ENCODE measurements at places on chromosomes 1 and 21. TPM values are rescaled to one million over a fixed set of nuclear protein-coding genes. Genes with fewer than 3 reads are reported as not detected.

GRCh38 chr1:93722081-93723031 lies 40.7 kb upstream of the BCAR3 start:
- DNase-seq = no peak

GRCh38 chr1:28871631-28872401 lies 42.6 kb upstream of the EPB41 start:
- no peak for DNase-seq

DNA sequence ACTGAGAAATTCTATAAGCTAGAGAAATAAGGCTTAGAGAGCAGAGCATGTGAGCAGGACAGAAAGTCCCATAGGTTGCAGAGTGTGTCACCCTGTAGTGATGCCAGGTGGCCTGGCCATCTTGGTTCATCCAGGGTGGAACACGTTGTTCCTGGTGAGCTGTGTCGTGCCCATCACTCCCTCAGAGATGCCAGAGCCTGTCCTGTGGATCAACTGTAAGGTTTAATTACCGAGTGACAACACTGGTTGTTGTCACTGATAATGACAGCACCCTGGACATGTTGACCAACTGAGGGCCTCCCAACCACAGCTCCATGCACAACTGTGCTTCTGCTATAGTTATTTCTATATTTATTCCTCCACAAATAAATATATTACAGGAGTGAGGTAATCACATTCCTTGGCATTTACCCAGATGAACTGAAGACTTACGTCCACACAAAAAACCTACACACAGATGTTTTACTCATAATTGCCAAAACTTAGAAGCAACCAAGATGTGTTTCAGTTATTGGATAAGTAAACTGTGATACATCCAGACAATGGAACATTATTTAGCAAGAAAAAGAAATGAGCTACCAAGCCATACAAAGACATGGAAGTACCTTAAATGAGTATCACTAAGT lies 6.2 kb downstream of the C1orf198 start:
- DNase-seq = no peak

DNA sequence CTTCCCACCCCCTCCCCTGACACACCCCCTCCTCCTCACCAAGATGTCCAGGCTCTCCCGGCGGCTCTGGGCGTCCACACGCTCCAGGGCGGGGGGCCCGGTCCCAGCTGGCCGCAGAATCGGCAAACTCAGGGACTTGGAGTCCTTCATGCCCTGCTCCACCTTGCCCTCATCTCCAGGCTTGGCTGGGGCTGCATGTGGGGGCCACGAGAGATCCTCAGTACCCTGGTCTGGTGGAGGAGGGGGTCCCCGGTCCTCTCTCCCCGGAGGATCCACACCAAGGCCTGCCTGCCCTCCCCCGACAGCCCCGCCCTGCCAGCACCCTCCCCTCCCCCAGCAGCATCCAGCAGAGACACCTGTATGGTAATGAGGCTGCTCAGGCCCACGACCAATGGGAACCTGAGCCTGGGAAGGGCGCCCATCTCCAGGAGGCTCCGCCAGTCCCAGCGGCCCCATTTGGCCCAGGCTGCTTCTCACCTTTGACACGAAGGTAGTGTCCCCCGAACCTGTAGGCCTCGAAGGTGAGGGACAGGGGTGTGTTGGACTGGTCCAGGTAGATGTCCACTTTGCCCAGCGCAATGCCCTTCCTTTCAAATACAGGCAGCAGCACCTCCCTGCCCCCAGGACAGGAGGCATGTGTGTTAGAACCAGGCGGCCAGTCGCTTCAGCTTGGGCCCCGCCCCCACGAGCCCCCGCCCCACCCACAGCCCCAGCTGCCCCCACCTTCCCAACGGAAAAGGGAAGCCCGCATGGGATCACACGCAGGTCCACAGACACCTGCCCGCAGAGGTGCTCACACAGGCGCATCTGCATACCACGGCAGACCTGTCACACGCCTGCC lies 8.2 kb upstream of the TNFRSF25 start:
- DNase-seq = no peak

- no peak for DNase-seq
These were observed 15.8 kb downstream of the BEND5 start for GRCh38 chr1:48760857-48761256.

GRCh38 chr1:198467907-198468306 lies 72.6 kb downstream of the ATP6V1G3 start:
- no peak for DNase-seq

GRCh38 chr1:89262643-89263042 lies 10.0 kb downstream of the GBP5 start:
- peak; percentile 49 for DNase-seq

- DNase-seq = no peak
These were observed 69.8 kb downstream of the TPR start for GRCh38 chr1:186304982-186305949.

- no peak for DNase-seq
These were observed 86.8 kb downstream of the SMYD3 start for GRCh38 chr1:246420300-246420699.

DNA sequence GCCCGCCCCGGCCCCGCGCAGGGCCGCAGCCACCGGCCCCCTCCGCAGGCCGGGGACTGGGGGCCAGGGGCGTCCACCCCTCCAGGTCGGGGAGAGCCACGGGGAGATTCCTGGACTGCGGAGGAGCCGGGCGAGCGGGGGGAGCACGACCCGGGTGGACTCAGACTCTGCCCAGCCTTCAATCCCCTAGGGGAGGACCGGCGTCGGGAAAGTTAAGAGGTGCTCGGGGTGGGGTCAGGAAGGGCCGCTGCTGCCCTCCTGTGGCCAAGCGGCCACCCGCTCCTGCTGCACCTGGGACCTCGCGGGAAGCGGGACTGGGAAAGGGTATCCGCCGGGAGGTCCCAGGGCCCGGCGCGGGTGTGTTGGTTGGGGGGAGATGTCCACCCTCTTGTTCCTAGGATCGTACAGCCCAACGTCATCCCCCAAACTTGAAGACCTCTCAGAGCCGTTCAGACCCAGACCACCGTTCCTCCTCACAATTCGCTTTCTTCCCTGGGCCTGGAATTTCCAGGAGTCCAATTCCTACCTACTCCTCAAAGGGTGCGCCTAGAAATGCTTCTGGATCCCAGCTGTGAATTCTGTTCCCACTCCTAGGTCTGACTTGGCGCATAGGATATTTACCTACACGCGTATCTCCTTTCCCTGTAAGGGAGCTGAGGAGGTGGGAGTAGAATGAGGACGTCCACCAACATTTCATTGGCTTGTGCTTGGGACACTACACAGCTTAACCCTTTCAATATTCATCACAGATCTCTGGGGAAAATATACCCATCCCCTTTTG lies 484 bp upstream of the RHOC start:
- DNase-seq = no peak

DNA sequence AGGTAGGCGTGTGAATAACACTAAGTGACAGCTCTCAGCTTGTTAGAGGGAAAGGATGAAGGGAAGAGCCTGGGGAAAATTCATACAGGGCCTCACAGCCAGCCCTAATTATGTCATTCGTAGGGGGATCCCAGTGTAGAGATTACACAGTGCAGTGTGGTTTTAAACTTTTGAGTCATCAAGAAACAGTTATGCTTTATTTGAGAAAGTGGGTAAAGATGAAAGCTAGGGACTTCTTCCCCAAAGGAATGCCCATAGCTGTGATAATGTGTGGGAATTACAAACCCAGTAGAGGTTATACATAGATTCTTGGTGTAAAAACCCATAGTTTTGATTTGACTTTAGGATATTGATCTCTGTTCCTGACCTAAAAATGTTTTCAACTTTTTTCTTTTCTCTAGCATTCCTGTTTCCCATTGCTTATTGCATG lies 1.9 kb downstream of the TTF2 start:
- DNase-seq = no peak

- no peak for DNase-seq
These were observed 10.6 kb upstream of the C1orf162 start for GRCh38 chr1:111463029-111463683.

GRCh38 chr1:68051475-68051874 lies 1.0 kb upstream of the DIRAS3 start:
- DNase-seq = no peak

- DNase-seq = no peak
These were observed 109.5 kb upstream of the KIF26B start for GRCh38 chr1:245045087-245045881.

DNA sequence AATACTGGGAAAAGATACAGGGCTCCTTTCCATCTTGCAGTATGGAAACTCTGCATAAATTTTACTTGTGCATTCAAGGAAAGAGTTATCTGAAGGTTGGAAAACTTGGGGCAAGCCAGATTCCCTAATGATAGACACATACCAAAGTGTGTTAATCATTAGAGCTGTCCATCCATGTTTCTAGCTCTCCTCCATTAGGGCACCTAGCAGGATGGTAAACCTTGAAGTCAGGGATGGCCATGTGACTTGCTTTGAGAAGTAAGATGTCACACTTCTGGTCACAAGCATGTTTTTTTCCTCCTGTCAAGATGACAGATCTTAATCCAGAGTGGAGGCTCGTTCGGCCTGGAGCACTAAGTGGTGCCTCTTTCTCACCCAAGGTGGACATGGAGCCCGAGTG lies 241.9 kb upstream of the RUNX1 start:
- DNase-seq = no peak

DNA sequence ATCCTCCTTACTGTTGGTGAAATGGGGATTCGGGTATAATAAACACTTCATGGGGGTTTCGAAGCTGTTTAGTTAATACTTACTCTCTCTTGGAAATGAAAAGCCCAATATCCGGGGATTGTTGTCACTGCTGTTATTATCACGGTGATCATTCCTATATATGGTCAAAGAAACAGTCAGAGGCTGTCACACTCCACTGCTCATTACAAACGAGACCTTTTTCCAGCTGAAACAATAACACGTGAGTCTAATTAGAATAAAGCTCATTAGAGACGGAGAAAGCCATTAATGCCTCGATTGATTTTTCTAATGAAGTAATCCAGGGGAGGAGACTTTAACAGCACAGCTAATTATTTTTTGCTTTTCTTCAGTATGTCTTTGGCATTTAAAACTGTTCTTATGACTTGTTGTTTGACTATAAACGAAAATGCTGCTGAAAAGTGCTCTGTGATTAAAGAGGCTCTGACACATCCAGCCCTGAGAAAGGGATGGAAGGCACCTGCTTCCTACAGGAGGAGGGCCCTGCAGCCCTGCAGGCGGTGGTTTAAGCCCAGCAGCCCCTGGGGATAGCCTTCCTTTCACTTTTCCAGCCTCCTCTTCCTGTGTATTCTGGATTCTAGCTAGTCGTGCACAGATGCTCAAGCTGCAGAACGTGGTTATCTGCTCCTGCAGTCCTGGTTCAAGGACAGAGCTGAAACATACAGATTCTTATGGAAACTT lies 143.6 kb downstream of the EDEM3 start:
- DNase-seq = no peak

- no peak for DNase-seq
These were observed 37.5 kb upstream of the HOOK1 start for GRCh38 chr1:59776960-59777852.

- DNase-seq = no peak
These were observed 5.9 kb downstream of the RNF186 start for GRCh38 chr1:19809044-19809750.

- no peak for DNase-seq
These were observed 23.0 kb upstream of the EPHA8 start for GRCh38 chr1:22540337-22540736.

DNA sequence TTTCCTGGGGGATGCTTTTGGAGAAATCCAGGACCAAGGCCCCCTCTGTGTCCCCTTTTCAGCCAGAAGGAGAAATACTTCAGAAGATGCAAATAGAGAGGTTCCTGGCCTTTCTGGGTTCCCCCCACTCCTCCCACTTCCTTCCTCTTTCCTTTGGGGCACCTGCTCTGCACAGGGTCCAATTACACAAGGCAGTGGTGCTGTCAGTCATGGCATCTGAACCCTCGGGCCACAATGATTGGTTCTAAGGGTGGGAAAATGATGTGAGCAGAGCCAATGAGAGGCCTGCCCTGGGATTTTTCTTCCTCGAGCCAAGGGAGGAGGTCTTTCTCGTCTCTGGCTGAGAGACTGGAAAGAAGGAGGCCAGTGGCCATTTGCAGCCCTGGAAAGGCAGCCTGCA lies 282.2 kb downstream of the NPHP4 start:
- DNase-seq = no peak

MAP3K7CL gene
- 6.1 TPM for polyA plus RNA-seq

PROK1 gene
- polyA plus RNA-seq = not detected

LCE2A gene
- not detected for polyA plus RNA-seq

NTRK1 gene
- polyA plus RNA-seq = not detected

TDRD5 gene
- polyA plus RNA-seq = not detected

CCDC24 gene
- polyA plus RNA-seq = 2.0 TPM

DDAH1 gene
- polyA plus RNA-seq = 244 TPM

SPATA17 gene
- 1.1 TPM for polyA plus RNA-seq
